ENCODE measurements at places on chromosomes 12 and 14. TPM values are rescaled to one million over a fixed set of nuclear protein-coding genes. Genes with fewer than 3 reads are reported as not detected.

Gene ACOT6
- not detected for total RNA-seq

Gene TROAP
- 0.36 TPM for total RNA-seq

Gene TMEM179
- total RNA-seq: 4.1 TPM

Gene C12orf54
- total RNA-seq: not detected

Gene GDF3
- not detected for total RNA-seq

Gene VDR
- 0.71 TPM for total RNA-seq

Gene SLC38A2
- total RNA-seq: 234 TPM

Gene GARIN6
- not detected for total RNA-seq

Gene PTPRR
- 4.2 TPM for total RNA-seq

Gene WSB2
- total RNA-seq: 60.3 TPM

Gene OVCH1
- total RNA-seq: 2.5 TPM

Gene FGF6
- total RNA-seq: not detected

Gene MYF5
- not detected for total RNA-seq

Gene CCDC59
- total RNA-seq: 60.4 TPM

Gene IFI27L2
- total RNA-seq: 145 TPM

Gene KRT1
- total RNA-seq: not detected

Gene EVL
- 27.5 TPM for total RNA-seq

Gene ITPR2
- 78.1 TPM for total RNA-seq

Gene DPF3
- 2.3 TPM for total RNA-seq

Gene CCDC85C
- total RNA-seq: 11.4 TPM

Gene OTOGL
- total RNA-seq: 0.81 TPM

Gene GMFB
- 35.4 TPM for total RNA-seq

Gene CLMN
- total RNA-seq: 5.7 TPM

Gene COQ5
- total RNA-seq: 29.4 TPM

Gene GALNT9
- 5.0 TPM for total RNA-seq

Gene ZNF84
- total RNA-seq: 32.1 TPM

Gene TAS2R13
- total RNA-seq: 1.1 TPM

Gene RTL1
- not detected for total RNA-seq

Gene TMEM121
- total RNA-seq: 7.4 TPM

Gene EFCAB11
- total RNA-seq: 8.9 TPM

Gene WNT1
- not detected for total RNA-seq

Gene GPX2
- total RNA-seq: not detected

Gene MIP
- total RNA-seq: not detected

Gene FAM90A1
- total RNA-seq: not detected

Gene ZDHHC22
- 1.1 TPM for total RNA-seq

Gene ANG
- 44.4 TPM for total RNA-seq

Gene KLRC1
- not detected for total RNA-seq

Gene AMHR2
- total RNA-seq: not detected

Gene NEUROD4
- not detected for total RNA-seq

Gene RILPL2
- 5.0 TPM for total RNA-seq

Gene KLRD1
- 3.6 TPM for total RNA-seq

Gene DHRS4L2
- total RNA-seq: 19.7 TPM

Gene TMEM117
- 17.5 TPM for total RNA-seq

Data from sigmoid colon (tissue), 7 donors.